Hematopoietic multipotent progenitor cell treated with erythropoietin and hydrocortisone succinate and interleukin-3 and kit ligand, for 15 days (in vitro differentiated cells): ENCODE measurements at places on chromosomes 16 and 17.
A peak's percentile ranks its signal among the peaks of the same experiment; 100 is the strongest.

- no peak for DNase-seq
Observed at GRCh38 chr16:20364051-20364450, 11.5 kb upstream of the UMOD start.

DNA sequence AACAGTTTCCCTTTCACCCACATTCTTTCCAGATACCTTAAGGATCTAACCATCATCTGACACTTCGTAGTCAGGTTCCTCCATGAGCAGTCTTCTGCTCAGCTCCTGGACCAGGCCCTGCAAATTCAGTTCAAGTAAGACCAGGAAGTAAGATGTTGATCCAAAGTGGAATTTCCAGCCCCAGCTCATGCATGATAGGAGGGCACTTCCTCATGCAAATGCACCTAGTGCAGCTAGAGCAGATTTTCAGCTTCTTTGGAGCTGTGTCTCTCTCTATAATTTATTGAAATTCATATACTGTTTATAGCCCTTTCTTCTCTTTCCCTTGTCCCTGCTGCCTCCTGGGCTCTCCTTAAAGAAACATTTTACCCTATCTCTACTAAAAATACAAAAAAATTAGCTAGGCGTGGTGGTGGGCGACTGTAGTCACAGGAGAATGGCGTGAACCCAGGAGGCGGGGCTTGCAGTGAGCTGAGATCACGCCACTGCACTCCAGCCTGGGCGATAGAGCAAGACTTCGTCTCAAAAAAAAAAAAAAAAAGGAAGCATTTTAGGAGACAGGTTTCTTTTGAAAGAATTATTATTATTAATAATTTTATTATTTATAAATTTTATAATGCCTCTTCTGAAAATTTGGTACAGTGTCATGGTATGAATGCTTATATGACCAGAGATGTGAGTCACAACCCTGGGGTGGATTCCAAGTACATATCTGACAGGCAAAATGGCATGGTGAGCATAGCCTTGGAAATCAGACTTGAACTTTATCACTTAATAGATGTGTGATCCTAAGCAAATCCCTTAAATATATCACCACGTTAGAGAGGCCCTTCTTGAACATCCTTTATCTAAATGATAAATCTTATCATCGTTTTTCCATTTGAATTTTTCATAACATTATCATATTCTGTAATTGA is 94.3 kb downstream of the SSH2 start:
- no peak for DNase-seq

DNA sequence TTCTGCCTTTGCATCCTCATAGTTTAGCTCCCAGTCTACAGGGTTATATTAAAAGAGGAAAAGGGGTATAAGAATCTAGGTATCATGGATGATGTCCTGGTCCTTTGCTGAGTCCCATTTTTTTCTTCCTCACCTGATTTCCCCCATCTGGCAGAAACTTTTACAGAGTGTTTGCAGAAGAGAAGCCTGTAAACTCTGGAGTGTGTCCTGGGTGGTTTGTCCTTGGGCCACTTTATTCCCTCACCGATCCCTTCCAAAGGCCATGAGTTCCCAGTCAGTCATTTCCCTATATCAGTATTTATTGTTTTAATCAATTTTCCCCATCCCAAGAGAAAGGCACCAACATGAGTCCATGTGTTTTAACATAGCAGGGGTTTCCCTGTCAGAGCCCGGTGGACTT is 638.2 kb downstream of the WWOX start:
- DNase-seq, result no peak

GRCh38 chr16:31148281-31148728 is 1.6 kb downstream of the PRSS36 start:
- no peak for DNase-seq

GRCh38 chr16:74774223-74775139 is at the start of gene FA2H:
FA2H (minus strand) TSS chr16:74774820; CDS start chr16:74774755, 65 bp downstream.
- peak; percentile 51 for DNase-seq

DNA sequence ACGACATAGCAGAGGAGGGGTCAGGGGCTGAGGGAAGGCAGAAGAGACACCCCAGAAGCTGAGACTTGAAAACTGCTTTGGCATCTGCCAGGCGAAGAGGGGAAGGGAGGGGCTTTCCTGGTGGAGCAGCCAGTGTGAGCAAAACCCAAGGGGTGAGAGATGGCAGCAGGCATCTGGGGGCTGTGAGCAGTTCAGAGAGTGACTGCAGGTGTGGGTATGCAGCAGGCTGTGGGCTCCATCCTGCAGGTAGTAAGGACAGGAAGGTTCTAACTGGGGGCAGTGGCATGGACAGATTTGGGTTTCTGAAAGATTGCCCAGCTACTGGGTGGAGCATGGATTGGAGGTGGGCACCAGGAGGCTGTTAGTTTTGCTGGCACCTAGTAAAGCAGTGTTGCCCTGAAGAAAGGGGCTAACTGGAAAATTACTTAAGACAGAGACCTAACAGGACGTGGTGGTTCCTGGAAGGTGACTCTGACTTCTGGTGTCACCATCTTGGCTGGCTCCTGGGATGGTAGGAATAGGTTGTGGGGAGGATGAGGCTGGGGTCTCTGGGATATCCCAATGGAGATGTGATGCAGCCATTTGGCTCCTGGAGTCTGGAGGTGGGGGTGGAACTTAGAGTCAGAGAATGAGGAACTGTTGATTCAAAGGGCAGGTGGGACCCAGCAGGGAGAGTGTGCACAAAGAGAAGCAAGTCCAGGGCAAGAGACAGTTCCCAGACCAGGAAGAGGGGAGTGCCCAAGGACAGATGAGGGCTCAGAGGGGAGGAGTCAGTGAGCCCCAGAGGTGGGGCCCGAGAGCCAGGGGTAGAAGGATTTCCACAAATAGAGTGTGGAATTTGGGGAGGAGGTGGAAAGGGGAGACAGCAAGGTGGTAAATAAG is 11.2 kb downstream of the BCL7C start:
- no peak for DNase-seq
